Stimulated activated CD4-positive, alpha-beta T cell treated with anti-CD3 and anti-CD28 coated beads, Interleukin-12 subunit alpha, Interleukin-12 subunit beta, amount 100 ng/mL, for 24 hours (primary cell): ENCODE measurements at places on chromosomes 4 and X.

- DNase-seq, result no peak
These were observed 61.7 kb downstream of the MAML3 start for GRCh38 chr4:140092094-140092851.

DNA sequence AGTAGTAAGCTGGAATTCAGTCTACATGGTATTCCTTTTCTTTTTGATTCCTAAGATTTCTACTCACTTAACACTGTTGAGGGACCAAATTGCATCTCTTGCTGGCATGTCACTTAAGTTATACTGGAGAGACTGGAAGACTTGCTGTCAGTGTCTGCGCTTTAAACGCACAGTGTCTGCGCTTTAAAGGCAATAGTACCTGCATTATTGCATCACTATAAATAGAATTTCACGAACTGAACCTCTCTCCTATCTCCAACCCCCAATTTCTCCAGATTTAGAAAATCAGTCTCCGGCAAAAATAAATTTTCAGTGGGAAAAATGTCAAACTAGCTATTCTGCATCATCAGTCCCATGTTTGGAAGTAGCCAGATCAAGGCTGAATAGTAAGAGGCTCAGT, 21.2 kb downstream of the SMAD1 start:
- no peak for DNase-seq

- no peak for DNase-seq
These were observed 90.2 kb upstream of the PDLIM3 start for GRCh38 chr4:185625503-185625902.

DNA sequence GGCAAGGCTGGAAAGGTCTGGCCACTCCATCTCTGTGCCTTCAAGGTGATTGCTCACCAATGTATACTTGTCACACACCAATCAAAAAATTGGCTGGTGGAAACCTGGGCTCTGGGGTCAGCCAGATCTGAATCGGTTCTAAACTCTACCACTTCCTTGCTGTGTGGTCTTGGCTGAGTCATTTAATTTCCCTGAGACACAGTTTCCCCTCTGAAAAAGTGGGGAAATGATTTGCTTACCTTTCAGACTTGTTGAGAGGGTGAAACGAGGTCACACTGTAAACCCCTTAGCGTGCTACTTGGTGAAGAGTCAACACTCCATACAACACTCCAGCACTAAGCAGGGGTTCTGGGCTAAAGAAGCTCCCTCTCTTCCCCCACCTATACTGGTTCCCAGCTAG, 252.3 kb upstream of the ZIC3 start:
- DNase-seq, result no peak

- no peak for DNase-seq
These were observed 39.3 kb upstream of the TXK start for GRCh38 chr4:48173056-48173991.

DNA sequence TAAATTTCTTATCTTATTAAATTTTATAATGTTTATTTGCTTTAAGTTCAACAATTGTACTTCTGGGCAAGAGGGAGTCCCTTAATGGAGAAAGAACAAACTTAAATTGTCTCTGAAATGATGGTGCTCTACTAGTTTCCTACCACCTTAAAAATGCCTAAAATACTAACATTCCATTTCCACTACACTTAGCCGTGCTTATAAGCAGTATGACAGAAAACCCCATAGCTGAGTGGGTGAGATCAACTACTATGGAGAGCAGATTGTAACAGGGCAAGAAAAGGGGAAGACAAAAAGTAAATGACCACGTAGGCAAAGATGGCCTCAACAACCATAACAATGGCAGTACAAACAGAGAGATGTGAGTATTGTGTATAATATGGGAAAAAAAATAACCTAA, 35.0 kb downstream of the RFC1 start:
- DNase-seq, result no peak

GRCh38 chr4:113528395-113528794, 233.1 kb downstream of the CAMK2D start:
- DNase-seq, result no peak

DNA sequence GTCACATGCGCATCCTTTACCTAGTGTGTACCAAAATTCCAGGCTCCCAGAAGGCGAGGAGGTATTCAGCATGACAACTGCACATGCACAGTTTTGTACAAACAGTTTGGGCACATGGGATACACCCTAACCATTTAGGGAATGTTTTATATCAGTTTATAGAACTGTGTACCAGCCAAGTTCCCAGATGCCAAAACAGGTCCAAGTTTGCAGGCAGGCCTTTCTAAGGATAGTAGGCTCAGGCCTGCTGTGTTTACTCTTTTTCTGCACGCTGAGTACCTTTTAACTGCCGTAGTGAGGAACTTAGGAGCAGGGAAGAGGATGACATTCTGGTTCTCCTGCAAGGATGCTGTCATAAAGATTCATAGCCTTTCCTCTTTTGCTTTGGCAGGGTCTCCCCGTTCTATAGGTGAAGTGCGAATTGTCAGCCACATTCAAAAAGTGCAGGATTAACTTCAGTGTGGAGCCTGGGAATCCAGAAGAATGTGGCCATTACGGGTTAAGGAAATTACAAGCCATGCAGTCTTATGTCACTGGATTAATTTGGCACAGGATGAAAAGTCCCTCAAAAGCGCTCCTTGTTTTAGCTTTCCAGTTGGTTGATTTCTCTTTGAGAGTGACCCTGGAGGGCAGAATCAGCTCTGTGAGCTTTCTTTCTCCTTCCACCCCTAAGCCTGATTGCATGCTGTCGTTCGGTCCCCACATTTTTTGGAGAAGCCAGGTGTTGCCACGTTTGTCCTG, 259.8 kb downstream of the ARHGAP10 start:
- no peak for DNase-seq

DNA sequence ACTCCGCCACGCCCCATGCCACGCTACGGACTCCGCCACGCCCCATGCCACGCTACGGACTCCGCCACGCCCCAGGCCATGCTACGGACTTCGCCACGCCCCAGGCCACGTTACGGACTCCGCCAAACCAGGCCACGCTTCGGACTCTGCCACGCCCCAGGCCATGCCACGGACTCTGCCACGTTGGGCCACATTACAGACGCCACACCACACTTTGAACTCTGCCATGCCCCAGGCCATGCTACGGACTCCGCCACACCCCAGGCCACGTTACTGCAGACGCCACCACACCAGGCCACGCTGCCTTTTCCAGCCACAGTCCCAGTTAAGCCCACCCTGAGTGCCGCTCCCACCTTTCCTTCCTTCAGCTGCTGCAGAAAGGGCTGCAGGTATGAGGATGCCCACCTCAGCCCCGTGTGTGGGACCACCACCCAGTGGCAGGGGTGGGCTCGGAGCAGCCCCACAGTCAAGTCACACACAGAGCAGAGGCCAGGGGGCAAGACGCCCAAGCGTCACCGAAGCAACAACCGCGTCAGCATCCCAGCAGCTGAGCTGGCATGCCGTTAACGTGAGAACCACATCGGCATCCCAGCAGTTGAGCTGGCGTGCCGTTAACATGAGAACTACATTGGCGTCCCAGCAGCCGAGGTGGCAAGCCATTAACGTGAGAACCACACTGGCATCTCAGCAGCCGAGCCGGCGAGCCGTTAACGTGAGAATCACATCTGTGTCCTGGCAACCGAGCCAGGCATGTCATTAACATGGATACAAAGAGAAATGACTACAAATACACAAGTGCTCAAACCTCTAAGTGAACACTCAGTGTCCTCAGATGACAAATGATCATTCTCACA, 26.4 kb downstream of the GAK start:
- DNase-seq, result no peak

DNA sequence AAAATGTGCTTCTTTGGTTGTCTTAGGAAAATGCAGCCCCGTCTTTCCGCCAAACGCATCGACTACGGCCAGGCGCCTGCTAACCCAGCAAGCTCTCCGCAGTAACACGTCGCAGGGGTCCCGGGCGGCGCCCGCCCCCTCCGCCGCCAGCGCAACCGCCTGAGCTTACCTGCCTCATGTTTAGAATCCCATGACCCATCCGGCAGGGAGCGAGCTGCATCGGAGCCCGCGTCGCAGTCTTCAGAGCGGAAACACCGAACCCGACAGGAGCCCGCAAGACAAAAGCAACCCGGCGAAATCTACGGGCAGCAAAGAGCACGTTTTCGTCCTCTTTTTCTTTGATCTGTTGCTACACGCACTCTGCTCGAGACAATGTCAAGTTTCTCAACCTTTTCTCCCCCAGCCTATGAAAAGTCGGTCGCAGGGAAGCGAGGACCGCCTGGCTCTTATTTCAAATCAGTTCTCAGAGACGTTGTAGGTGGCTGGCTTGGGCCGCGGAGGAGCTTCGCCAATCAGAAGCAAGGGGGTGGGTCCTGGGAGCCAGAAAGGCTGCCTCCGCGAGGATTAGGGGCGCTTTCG, at the start of gene MID1:
TSS of gene MID1 (minus strand) at position 465 of the 579 bp plus-strand sequence. CDS start 53,038 bp downstream, outside the sequence.
- DNase-seq, result no peak

DNA sequence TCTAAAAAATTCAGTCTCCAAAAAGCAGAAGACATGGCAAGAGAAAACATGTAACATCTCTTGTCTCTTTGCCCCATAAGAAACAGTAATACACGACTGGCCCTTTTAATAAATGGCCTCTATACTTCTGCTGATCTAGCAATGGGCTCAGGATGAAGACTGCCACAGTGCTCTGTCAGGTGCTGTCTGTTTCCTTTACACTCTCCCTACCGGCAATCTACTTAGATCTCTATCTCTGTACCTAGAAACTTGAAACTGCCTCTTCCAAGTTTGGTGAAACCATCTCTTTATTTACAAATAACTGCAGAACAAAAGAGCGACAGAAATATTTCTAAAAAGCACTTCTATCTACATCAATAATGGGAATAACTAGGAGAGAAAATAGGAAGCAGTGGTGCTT, 685.2 kb upstream of the INTU start:
- no peak for DNase-seq

GRCh38 chrX:22296871-22297270, 24.2 kb downstream of the CBLL2 start:
- DNase-seq, result no peak

GRCh38 chr4:187798385-187798784, 197.2 kb upstream of the ZFP42 start:
- DNase-seq, result no peak

- no peak for DNase-seq
These were observed 2.0 kb upstream of the FBXW7 start for GRCh38 chr4:152537881-152538280.

- no peak for DNase-seq
These were observed 111.6 kb upstream of the ENPP6 start for GRCh38 chr4:184329235-184329634.

DNA sequence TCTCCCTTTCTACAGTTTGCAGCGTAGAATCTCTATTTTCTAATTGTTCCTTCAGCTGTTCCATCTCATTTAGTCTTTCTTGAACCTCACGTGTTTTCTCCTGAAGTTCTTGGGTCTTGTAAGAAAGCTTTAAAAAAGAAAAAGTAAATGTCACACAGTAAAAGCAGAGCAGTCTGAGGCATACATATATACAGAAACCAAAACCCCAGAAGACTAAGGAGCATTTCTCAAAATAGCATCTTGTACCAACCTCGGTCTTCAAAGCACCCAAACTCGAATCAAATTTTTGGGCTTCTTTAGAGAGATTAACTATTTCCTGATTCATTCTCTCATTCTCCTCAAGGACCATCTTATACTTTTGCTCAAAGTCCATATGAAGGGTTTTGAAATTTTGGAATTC, 39.4 kb downstream of the CENPE start:
- DNase-seq, result no peak

- no peak for DNase-seq
These were observed 912 bp downstream of the CXorf65 start for GRCh38 chrX:71105628-71106027.

DNA sequence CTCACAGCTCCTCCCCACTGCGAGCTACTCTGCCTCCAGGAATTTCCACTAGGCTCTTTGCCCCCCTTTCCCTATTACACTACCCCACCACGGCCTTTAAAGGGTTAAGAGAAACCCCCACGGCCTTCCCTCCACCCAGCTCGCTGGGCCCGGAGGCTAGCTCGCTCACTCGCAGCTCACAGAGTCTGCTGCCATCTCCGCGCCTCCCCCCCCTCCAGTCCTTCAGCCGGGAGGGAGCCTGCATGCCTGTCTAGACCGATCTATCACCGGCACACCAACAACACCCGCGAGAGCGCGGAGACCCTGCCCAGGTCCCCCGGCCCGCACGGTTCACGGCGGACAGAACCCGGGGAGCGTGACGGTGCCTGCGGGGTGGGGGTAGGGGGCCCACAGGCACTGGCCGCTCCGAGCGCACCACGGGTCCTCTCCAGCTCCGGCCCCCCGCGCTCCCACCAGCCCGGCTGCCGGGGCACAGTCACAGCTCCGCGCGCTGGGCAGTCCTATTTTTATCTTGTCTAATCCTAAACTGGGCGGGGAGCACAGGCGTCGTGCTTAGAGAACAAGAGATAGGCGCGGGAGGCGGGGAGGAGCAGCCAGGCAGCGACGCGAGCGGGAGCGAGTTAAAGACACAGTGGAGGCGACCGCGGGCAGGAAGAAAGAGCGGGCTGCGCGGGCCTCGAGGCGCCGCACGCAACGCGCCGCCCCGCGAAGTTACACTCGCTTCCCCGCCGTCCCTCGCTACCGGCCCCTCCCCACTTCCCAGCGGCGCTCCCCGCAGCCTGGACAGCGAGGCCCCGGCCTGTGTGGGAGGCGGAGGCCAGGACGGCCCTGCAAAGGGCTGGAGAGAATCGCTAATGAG, 3.5 kb downstream of the BCOR start:
- no peak for DNase-seq

GRCh38 chrX:110228453-110228852, 89.4 kb downstream of the AMMECR1 start:
- no peak for DNase-seq

- DNase-seq, result no peak
These were observed 24.3 kb downstream of the ADD1 start for GRCh38 chr4:2867758-2868491.

- DNase-seq, result no peak
These were observed 1.8 kb downstream of the ADAM29 start for GRCh38 chr4:174919886-174920423.

DNA sequence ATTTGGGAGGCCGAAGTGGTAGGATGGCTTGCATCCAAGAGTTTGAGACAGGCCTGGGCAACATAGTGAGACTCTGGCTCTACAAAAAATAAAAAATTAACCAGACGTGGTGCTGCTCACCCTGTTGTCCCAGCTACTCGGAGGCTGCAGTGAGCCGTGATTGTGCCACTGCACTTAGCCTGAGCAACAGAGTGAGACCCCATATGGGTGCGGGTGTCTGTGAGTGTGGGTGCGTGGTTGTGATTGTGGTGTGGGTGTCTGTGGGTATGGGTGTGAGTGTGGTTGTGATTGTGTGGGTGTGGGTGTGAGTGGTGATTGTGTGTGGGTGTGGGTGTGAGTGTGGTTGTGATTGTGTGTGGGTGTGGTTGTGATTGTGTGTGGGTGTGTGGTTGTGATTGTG, 114.6 kb downstream of the UBE2K start:
- DNase-seq, result no peak

- DNase-seq, result no peak
These were observed 12.0 kb downstream of the MPP1 start for GRCh38 chrX:154793084-154793795.

- DNase-seq, result no peak
These were observed 52.7 kb upstream of the NEIL3 start for GRCh38 chr4:177256950-177257349.

GRCh38 chr4:26148927-26149326, 171.9 kb upstream of the RBPJ start:
- no peak for DNase-seq

- no peak for DNase-seq
These were observed 351.5 kb upstream of the EMCN start for GRCh38 chr4:100869276-100869675.

- peak; percentile 37 for DNase-seq
These were observed at the start of gene RAB39B for GRCh38 chrX:155263854-155264628. TSS of gene RAB39B (minus strand) at chrX:155264491. CDS start at chrX:155264288, 203 bp downstream.
